ENCODE measurements at places on chromosomes 12 and 14.

- no peak for DNase-seq
Observed at GRCh38 chr12:107360482-107360881, 267.1 kb upstream of the CRY1 start.

GRCh38 chr12:1670358-1671268 is 20.3 kb upstream of the ADIPOR2 start:
- DNase-seq: no peak

GRCh38 chr14:61518403-61518802 is 176.9 kb upstream of the HIF1A start:
- no peak for DNase-seq

DNA sequence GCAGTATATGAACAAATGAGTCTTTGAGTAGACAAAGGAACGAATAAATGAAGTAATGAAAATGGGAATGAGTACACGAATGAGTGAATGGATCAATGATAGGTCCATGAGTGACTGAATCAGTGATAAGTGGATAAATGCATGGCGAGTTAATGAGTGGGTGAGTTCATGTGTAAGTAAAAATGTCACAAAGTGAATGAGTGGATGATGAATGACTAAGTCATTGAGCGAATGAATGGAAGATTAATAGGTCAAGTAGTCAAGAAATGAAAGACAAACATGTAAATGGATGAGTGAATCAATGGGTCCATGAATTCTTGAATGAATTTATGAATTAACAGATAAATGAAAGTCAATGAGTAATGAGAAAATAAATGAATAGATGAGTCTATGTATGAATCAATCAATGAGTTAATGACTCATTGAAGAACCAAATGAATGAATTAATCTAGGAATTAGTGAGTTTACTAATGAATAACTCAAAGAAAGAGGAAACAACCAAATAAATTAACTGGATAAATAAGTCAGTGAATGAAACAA is 97.3 kb upstream of the RTL1 start:
- no peak for DNase-seq

GRCh38 chr12:62692884-62693283 is 226.3 kb downstream of the MON2 start:
- DNase-seq: peak; percentile 88

- DNase-seq: peak; percentile 64
Observed at GRCh38 chr14:99476864-99477263, 3.8 kb downstream of the SETD3 start.

DNA sequence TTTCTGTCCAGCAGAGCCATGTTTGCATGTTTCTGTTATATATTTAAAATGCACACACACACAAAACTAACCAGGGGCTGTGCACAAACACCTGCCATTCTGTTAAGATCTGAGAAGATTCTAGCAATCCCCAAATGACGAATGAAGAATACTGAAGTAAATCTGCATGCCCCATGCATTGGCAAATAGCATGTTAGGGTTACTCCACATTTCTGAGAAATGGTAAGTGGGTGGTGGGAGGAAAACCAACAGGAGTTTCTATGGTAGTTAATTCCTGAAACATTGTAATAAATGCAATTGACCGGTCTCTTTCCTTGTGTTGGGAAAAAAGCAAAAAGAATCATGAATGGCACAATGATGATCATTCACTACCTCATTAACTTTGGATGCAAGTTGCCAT is 318.0 kb downstream of the BCAT1 start:
- DNase-seq: no peak

GRCh38 chr12:45827974-45828373 is 98.5 kb downstream of the ARID2 start:
- DNase-seq: no peak

DNA sequence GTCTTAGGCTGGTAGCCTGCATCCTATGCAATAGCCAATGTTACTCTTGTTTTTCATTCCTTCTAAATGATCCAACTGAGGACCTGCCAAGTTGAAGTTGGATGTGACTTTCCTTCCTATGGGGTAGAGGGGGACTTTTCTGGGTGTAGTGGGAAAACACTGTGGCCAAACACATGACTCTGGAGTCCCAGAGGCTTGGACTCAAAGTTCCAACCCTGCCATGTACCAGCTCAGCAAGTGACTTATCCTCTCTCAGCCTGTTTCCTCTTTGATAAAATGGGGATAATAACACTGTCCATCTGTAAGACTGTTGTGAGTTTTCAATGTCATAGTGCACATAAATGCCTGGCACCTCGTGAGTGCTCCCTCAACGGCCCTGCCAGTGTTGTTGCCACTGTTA is 97.0 kb downstream of the ZFP36L1 start:
- DNase-seq: no peak

- peak; percentile 59 for DNase-seq
Observed at GRCh38 chr14:67199016-67199415, 9.8 kb downstream of the GARIN2 start.

DNA sequence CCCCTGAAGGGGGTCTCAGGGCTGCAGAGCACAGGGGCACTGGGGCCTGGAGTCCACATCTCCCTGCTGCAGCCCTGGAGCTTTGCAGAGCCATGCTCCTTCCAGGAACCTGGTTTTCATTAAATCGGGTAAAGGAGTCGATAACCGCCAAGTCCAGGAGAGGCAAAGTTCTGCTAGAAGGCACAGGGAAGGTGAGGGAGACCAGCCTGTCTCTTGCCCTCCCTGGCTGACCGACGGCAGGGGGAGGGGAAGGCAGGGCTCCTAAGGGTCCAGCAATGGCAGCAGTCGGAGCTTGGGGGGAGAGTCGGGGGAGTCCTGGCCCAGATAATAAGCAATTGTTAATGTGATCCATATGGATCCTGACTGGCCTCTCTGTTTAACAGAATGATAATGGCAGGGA is 3.0 kb downstream of the FIGNL2 start:
- DNase-seq: no peak

DNA sequence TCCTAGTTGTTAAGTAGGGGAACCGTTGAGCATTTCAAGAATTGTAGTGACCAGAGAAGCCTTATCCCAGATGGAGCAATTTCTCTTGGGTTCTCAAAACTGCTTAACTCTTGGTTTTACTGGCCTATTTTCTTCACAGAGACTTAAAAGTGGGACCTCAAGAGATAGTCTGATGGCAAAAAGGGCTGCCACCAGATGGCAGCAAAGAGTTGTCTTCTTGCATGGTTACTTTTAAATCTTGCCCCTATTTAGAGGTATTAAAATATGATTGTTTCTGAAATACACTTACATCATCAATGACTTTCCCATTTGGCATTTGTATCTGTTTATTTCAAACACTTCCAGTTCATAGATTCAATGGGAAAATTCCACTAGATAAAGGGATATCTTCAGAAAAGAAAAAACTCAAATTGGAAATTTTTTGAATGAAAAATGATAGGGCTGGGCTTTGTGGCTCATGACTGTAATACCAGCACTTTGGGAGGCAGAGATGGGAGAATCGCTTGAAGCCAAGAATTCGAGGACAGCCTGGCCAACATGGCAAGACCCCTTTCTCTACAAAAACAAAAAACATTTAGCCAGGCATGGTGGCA is 69.9 kb upstream of the CNTN1 start:
- peak; percentile 34 for DNase-seq

- no peak for DNase-seq
Observed at GRCh38 chr12:114638790-114639435, 45.1 kb downstream of the TBX3 start.

GRCh38 chr14:72516936-72517700 is 376.8 kb downstream of the DPF3 start:
- DNase-seq: peak; percentile 87

GRCh38 chr12:93536766-93537488 is 35.5 kb upstream of the SOCS2 start:
- no peak for DNase-seq

GRCh38 chr14:32249371-32249770 is 46.3 kb upstream of the RNU6-8 start:
- DNase-seq: no peak

DNA sequence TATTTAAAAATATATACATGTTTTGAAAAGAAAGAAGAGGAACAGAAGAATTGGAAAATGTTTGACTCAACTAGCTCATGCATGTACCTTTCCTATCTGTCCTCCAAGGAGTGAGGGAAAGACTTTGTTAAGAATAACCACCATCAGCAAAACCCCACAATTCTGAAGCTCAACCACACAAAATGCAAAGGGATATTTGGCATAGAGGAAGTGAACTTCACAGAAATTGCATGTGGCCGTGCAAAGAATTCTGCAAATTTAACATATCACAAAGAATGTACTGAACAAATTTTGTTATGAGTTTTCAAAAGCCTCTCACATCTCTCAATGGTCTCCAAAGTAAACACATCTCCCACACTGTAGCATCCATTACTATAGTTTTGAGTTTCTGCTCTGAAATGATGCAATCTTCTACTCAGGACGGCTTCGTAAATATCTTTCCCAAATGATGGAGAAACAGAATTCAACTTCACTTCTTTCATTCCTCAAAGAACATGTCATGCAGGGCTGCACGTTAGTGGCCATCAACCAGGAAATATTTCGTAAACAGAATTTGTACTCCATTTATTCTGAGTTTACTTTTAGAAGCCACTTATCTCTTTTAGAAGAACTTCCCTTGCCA is 17.6 kb downstream of the DUSP6 start:
- no peak for DNase-seq

DNA sequence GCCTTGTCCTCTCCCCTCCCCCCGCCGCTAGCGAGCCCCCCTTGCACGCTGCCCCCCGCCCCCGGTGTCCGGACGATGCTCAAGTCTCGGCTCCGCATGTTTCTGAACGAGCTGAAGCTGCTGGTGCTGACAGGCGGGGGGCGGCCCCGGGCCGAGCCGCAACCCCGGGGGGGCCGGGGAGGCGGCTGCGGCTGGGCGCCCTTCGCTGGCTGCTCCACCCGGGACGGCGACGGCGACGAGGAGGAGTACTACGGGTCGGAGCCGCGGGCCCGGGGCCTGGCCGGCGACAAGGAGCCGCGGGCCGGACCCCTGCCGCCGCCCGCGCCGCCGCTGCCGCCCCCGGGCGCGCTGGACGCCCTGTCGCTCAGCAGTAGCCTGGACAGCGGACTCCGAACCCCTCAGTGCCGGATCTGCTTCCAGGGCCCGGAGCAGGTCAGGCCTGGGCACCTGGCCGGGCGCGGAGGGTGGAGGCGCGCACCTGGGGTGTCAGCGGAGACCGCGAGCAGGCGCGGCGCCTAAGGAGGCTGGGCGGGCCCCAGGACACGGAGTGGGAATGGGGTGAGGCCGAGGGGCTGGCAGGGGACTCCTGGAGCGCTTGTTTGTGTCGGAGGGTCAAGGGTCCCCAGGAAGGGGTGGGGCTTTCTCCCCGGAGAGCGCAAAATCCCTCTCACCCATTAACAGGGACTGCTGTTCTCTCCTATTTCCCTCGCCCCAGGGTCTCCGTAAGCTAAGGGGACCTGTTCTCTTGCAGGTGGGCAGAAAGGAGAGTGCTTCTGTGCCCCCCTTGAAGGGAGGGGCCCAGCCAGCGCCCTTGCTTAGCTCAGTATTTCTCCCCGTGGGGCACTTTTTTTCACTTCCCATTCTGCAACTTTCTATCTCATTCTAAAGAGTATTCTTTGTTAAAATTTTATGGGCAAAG is 810 bp downstream of the MARCHF9 start:
- peak; percentile 20 for DNase-seq

DNA sequence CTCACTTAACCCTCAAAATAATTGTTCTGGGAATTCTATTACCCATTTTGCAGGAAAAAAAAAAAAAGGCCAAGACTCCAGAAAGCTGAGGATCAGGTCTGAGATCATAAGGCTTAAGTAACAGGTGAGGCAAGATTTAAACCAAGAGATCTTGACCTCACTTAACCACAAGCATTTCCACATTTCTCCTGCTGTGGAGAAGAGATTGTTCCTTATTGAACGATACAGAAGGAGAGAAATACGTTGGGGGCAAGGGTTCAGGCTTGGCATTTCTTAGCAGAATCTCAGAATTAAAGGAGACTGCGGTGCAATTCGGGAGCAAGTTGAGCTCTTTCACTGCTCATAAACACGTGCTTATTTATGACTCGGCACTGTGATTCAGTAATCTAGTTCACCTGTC is 885.3 kb upstream of the TMEM132C start:
- peak; percentile 32 for DNase-seq

DNA sequence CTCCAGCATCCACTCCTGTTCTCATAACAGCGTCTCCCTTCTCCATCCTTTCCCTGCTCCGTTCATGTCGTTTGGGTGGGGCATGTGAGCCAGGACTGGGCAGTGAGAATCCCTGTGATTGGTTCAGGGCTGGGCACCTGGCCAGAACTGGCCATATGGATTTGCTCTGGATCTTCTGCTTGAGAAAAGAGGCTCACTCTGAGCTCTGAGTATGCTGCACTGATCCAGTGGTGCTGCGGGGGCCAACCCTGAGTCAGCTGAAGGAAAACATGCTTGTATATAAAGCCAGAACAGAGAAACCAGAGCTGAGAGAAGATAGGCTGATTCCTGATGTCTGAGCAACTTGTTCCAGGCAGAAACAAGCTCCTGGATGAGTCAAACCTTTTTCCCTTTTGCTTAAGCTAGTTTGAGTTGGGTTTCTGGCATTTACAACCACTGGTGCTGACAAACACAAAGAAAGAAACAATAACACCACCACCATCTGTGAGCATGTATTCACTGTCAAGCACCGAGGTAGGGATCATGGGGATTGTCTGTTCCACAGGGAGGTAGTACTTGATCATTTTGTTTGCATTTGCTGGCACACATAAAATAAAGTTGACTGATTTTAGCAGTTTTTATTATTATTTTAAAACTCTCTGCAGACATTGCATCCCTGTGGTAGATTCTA is 14.0 kb upstream of the HPD start:
- peak; percentile 87 for DNase-seq

All from ELR (cell line).